ENCODE measurements at places on chromosomes 12 and 14. TPM values are rescaled to one million over a fixed set of nuclear protein-coding genes. Genes with fewer than 3 reads are reported as not detected.

The SRGAP1 gene
- total RNA-seq: 23.7 TPM

The ISM2 gene
- total RNA-seq: not detected

The CD4 gene
- total RNA-seq: 3.2 TPM

The CLEC12A gene
- total RNA-seq: not detected

The TSPAN11 gene
- total RNA-seq: 0.36 TPM

The ASCL1 gene
- not detected for total RNA-seq

The C14orf132 gene
- total RNA-seq: 28.4 TPM

The SRP54 gene
- 66.5 TPM for total RNA-seq

The SLC6A12 gene
- not detected for total RNA-seq

The COQ5 gene
- total RNA-seq: 24.3 TPM

The GOLGA5 gene
- total RNA-seq: 74.3 TPM

The CEBPE gene
- total RNA-seq: not detected

The HOXC13 gene
- total RNA-seq: not detected

The ALKBH2 gene
- 10.3 TPM for total RNA-seq

The ITGA7 gene
- 4.4 TPM for total RNA-seq

The AVPR1A gene
- 6.2 TPM for total RNA-seq

The C12orf54 gene
- total RNA-seq: not detected

The CLEC14A gene
- total RNA-seq: 7.7 TPM

The CNTN1 gene
- total RNA-seq: 6.7 TPM

The SLC25A21 gene
- total RNA-seq: under 0.01 TPM

The E2F7 gene
- total RNA-seq: 0.97 TPM

The IGFBP6 gene
- 162 TPM for total RNA-seq

The CFAP251 gene
- total RNA-seq: 4.0 TPM

The DAO gene
- total RNA-seq: not detected
